Renal cortex interstitium (tissue), 15 donors: ENCODE measurements at places on chromosomes 5 and 9. TPM values are rescaled to one million over a fixed set of nuclear protein-coding genes. Genes with fewer than 3 reads are reported as not detected.

ANAPC2 gene
- polyA plus RNA-seq: 56.7 TPM

LCN2 gene
- 1.2 TPM for polyA plus RNA-seq

BTNL8 gene
- 0.79 TPM for polyA plus RNA-seq

PLPP7 gene
- 2.6 TPM for polyA plus RNA-seq

DNA sequence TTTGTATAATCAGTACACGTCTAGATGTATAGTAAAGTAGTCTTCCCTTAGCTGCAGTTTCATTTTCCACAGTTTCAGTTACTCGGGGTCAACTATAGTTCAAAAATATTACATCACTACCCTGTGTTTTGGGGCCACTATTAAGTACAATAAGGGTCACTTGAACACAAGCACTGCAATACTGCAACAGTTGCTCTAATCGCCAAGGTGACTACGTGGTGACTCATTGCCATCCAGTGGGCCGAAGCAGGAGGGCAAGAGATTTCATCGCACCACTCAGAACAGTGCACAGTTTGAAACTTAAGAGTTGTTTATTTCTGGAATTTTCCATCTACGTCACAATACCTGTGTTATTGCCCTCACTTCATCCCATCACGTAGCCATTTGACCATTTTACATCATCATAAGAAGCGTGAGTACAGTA lies at the start of gene ARL14EPL:
Gene ARL14EPL, plus strand, starts transcription at position 379 of the 424 bp plus-strand sequence. CDS start 18,994 bp downstream, outside the sequence.
- no peak for DNase-seq

DNA sequence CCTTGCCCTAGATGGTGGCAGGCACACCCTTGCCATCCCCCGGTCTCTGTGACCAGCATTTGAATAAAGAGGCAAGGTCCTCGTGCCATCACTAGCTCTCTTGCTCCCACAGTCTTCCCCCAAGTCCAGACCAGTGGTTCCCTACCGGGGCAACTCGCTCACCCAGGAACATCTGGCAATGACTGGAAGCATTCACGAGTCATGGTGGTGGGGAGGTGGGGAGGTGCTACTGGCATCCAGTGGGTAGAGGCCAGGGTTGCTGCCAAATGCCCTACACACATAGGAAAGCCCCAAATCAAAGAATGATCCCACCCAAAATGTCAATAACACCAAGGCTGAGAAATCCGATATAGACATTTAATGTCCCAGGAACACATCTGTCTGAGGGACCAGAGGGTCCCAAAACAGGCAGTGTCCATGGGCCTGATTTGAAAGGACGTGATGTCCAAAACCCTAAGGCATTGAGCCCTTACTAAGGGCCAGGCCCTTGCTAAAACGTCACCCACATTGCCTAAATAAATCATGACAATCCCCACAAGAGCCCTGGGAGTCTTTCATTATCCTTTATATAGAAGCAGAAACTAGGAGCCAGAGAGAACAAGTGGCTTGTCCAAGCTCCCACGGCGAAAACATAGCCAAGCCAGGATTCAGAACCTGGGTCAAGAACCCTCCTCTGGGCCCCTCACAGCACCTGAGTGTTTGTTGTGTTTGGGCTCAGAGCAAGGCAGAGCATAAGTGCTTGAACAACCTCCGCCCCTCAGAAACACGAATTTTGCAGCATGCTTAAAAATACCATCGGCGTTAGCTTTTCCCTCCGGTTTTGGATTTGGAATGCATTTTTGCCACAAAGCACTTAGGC lies 119.3 kb upstream of the WWC1 start:
- no peak for DNase-seq

DNA sequence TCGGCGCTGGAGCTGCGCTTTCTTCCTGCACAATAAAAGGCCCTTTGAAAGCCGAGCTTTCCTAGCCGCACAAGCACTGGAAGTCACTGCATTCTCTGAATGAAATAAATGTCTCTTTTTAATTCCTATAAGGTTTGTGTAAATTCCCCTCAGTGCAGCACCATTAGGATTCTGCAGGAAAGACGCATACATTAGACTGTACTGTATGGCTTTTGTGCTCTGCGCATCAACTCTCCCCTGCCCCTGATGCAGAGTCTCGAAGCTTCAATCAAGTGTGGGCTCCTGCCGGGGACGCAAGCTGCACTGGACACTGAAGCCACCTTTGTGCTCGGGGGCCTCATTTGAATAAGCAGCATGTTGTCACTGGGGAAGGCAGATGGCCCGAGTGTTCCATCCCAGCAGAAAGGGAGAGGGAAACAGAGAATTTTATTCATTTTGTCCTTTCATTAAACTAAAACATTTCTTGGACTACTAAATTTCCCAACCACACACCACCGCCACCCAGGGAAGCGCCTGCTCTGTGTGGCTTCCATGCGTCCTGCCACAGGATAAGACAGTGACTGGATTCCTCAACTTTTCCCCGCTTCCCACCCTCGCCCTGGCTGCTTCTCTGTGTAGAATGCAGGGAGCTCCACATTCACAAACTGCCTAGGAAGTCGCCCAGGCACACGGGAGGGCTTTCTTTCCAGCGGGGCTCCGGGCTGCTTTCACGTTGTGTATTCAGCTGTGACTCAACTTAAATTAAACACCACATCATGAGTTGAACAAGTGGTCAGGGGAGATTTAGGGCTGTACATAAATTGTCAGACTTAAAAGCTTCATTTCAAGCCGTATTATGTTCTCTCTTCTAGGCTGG lies 635.4 kb downstream of the IRX1 start:
- peak; percentile 57 for DNase-seq

DNA sequence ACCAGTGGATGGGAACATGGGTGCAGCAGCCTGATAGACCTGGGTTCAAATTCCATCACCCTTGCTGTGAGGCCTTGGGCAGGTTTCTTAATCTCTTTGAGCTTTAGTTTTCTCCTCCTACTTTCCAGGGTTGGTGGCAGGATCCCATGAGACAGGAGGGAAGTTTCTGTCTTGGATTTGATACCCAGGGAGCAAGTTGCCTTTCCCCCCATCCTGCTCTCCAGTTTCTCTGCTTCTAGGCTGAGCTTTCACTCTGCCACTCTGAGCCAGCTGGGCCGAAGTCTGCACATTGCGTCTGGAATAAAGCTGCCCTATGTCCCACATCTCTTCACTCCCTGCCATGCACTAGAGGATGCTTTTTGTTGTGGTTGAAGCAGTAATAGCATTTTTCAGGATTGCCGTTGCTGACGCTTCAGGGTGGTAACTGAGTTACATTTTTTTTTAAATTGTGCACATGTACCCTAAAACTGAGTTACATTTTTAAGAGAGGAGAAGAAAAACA lies 40.5 kb upstream of the ANGPTL2 start:
- no peak for DNase-seq

DNA sequence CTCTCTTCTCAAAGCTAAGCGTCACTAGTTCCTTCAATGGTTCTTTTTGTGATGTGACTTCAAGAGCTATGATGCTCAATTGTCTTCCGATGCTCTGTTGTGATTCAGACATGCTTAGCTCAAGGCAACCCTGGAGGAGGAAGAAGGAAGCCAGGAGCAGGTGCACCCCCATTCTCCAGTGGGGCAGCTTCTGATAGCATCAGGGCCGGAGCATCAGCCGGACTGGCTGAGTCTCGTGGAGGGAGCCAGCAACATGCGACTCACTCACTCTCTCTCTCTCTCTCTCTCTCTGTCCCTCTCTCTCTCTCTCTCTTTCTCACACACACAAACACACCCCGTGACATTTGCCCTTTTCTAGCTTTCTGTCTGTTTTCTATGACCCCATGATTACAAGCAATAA lies 140.2 kb downstream of the HSD17B3 start:
- DNase-seq: no peak

DNA sequence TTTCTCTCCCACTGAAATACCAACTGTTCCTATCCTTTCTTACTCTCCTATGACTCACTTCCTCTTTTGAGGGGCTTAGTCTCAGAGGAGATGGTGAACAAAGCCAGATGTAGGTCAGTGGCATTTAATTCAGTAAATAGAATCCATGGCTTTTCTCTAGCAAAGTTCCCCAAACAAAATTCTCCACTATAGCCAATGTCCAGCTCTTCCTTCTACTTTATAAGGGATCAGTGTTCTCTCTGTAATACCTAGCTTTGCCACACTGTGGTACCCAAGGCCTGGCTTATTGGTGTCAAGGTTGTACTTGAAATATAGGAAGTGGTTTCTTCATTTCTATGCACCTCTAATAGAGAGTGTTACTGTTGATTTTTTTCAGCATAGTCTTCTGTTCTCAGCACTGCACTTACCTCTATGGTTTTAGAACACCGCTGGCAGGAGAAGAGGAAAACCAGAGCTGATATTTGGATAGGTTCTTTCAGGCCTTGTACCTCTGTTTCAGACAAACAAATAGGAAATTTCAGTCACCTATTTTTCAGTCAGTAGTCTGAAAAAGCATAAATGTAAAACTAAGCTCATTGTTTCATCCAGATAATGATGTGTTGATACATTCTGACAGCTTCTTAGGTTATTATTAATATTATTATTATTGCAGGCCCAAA lies 40.6 kb upstream of the ITGA2 start:
- DNase-seq: peak; percentile 16

DNA sequence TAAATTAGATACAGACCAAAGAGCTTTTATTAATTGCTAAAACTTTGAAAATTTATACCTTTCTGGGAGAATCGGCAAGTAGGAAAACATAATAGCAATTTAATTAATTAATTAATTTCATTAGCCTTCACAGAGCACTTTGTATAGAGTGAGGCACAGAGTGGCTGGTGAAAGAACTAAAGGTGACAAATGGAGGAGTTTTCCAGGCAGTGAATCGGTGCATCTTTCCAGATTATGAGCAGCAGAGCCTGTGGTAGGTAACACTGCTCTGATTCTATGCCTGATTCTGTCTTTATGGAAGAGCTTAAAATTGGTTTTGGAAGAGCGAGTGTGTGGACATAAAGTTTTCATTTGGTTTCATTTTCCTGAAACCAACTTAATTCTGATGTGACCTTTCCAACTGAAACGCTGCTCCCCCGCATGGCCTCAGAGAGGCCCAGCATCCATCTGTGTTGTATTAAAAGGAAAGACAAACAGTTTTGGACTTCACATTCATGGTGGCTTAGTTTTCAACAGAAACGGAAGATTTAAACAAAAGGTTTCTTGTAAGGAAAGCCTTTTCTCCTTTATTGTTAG lies 188.9 kb upstream of the RPS23 start:
- DNase-seq: peak; percentile 20

GRCh38 chr9:118533850-118534249 lies 829.6 kb downstream of the TLR4 start:
- no peak for DNase-seq

- DNase-seq: no peak
Observed at GRCh38 chr9:121662891-121663580, 11.6 kb downstream of the DAB2IP start.

GRCh38 chr9:129761901-129762369 lies 9.1 kb upstream of the PTGES start:
- no peak for DNase-seq

DNA sequence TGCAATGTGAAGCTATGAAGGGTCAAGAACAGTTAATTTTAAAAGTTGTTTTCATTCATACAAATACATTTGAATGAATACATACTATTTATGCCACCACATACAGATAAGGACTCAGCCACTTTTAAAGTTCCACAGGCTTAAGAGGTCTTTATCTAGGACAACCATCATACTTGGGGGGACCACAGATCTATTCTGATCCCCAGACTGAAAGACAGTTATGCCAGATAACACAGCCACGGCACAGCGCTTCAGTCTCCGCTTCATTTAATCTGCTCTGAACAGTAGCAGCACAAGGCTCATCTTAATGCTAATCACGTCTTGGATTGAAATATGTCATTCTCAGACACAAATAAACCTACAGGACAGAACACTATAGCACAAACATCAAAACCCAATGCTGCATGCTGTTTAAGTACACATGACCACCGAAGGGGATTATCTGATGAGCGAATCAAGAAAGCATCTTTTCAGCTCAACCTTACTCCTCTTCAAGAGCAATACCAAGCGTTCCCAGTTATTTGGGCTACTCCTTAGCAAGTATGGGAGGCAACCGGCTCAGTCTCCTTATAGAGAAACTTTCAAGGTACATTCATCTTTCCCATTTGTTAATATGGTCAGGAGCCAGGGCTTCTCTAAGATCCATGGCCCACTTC lies 33.3 kb downstream of the PUM3 start:
- DNase-seq: no peak

- DNase-seq: no peak
Observed at GRCh38 chr9:78288214-78288892, 8.6 kb upstream of the PSAT1 start.

DNA sequence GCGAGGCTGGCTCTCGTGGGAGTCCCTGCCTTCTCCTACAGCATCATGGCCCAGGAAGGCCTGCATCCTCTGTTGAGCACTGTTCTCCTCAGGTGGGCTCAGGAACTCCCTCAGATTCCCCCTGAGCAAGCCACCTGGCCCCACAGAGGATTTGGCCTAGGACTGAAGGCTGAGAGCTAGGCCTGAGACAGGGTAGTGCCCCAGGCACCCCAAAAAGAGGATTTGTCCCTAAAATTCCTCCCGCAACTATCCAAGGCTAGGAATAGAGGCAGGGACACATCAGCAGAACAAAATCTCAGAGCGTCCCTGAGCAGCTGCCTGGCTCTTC lies 11.0 kb upstream of the IRF1 start:
- DNase-seq: no peak
